ENCODE measurements at places on chromosomes 3 and 15.

- no peak for DNase-seq
Measured at GRCh38 chr3:158465074-158465473, 105.9 kb upstream of the MLF1 start.

DNA sequence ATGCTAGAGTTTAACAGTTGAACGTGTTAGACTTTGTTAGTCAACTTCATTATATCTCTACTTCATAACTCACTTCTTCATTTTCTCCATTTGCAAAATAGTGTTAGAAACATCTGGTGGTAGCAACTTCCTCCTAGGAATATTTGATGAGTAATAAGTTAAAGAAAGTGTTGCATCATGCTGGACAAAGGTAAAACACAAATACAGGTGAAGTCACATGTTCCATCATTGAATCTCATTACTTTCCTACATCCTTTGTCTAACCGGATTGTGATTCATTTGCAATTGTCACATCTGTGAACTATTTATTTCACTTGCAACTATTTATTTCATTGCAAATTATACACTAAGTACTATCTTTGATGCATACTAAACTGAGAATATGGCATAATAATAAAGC is 186.5 kb downstream of the TUSC7 start:
- no peak for DNase-seq

DNA sequence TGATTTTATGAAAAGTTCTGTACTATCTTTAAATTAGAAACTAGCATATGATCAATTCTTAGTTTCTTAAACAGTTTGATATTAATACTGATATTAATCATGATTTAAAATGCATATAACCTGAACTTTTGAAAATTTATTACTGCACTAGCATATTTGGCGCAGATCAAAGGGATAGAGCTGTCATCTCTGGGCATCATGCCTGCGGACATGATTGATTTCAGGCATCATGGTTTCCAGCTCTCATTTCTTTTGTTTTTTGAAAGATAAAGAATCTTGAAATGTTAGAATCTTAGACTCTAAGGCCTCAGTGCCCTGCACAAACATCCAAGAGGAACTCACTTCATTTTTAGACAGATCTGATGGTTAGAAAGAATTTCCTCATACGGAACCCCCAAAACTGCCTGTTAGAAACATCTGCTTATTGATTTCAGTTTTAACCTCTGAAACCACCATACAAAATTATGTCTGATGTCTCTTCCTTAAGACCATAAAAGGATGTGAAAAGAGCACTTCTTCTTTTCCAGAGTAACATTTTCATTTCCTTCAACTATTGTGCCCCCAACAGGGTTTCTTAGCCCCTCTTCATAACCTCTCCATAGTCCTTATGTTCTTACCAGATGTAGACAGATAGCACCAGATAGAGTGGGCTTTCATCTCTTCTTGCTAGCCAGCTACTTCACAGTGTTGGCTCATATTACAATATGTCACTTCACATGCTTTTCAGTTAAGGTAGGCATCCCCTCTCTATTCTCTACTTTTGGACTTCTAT is 110.8 kb downstream of the BBX start:
- no peak for DNase-seq

DNA sequence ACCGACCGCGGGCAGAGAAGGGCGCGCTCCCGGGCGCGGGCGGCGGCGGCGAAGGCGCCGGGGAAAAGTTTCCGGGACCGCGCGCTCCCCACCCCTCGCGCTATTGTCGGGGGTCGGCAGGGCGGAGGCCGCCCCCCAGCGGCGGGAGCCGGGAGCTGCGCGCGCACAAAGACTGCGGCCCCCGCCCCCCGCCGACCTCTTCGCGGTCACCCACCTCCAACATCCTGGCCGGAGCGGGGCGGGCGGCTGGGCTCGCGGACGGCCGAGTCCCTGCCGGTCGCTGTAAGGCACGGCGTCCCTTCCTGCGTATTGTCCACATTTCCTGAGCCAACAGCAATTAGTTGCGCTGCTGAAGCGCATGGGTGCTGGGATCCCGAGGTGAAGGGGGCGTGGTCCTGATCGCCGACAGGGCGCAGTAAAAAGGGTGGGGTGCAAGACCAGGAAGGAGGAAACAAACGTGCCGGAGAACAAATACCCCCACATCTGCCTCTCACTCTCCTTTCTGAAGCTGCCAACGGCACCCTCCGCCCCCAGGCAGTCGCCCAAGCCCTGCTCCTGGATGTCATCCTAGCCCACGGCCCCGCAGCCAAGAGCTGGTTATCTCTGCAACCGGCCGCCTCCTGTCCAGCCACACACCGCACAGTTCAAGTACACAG is at the start of gene TMEM44:
TSS of gene TMEM44 (minus strand) at position 71 of the 656 bp plus-strand sequence. CDS start 204 bp downstream, outside the sequence.
- no peak for DNase-seq

DNA sequence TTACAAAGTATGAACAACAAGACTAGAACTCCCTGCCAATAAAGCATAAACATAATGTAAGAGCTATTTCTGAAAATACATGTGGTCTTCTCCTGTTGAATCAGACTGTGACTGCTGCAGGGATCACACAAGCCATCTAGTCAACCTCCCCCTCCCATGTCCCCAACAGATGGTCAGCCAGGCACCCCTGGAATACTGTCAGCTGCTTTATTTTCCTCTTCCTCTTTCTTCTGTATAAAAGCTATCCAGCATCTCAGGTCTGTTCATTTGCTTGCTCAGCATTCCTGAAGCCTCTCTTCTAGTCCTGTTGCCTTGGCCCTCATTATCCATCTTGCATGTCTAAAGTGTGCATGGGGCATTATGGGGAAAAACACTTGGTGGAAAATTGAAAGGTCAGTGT is 6.5 kb upstream of the MINDY4B start:
- no peak for DNase-seq

DNA sequence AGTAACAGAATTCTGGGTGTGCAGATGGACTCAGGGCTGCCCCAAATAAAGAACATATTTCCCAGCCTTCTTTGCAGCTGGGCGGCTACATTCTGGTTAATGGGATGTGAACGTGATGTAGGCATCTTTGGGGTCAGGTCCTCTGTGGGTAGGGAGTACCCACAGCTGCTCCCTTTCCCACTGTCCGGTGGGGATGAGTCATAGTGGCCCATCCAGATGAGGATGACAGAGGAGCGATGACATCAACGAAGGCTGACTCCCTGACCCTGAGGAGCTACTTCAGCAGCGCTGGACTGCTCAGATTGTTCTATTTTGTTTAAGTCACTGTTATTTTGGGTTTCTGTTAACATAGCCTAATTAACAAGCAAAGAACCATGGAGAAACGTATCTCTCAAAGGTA is 38.0 kb downstream of the SRPRB start:
- no peak for DNase-seq

DNA sequence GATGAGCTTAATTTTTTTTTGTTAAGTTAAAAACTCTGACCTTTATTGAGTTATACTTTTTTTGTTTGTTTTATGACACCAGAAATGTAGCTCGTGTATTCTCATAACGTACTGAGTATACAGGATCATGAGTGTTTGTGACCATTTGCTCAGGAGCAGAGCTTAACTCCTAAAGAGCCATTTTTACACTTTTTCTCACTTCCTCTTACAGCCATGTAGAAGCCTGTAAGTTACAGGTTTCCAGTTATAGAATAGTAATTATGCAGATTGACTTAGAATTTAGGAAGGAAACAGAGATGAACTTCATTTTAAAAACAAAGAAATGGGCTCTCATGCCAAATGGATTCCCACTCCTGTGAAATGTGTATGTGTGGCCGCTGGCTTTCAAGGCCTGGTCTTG is 151.7 kb downstream of the MCTP2 start:
- DNase-seq, result no peak

DNA sequence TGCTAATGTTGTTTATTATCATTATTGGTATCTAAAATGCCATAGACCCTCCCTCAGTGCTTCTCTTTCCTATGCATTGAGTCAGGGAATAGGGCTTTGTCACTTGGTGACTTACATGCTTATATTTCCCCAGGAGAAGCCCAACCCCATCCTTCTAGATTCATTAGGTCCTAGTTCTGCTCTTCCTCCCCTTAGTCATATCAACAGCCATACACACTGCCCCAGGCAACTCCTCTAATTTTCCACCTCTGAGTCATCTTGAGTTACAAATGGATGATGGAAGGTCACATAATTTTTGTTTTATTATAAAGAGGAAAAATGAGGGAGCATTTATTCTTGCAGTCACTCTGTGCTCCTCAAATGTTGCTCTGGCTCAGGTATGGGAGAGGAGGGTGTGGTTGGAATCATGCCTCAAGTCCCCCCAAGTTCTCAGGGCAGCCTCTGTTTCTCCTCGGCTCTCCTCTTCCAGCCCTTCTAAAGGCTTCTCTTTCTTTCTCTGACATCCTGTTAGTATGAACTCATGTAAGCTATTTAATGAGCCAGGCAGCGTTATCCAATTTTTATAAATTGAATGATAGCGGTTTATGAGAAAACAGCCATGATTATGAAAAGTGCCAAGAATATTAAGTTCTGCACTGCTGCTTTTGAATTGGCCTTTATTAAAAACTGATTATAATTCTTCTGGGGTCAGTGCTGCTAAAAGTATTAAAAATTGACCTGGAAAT is 45.6 kb upstream of the FSTL1 start:
- no peak for DNase-seq

GRCh38 chr15:56821721-56822425 is 88.6 kb upstream of the ZNF280D start:
- no peak for DNase-seq

DNA sequence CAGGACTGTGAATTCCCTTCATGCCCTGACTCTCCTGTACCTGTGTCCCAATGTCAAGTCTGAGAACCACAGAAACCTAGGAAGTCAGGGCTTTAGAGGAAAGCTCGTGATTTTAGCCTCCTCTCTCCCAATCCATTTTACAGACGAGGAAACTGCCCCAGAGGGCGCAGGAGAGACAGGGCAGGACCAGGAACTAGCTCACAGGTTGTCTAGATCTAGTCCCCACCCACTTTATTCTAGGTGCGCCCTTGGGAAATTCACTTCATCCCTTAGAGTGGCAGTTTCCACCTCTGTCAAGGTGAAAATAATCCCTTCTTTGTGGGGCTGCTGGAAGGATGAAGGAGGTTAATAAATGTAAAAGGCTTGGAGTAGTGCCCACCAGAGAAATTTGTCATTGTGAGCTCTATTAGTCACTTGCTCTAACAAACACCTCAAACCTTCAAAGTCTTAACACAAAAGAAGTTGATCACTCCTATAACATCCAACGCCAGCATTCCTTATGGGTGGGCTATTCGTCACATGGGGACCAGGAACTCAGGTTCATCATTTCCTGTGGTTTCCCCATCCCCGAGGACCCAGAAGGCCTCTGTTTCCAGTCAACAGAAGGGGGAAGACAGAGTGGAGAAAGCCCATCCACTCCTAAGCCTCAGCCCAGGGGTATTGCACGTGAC is 282.3 kb downstream of the XXYLT1 start:
- DNase-seq, result no peak

DNA sequence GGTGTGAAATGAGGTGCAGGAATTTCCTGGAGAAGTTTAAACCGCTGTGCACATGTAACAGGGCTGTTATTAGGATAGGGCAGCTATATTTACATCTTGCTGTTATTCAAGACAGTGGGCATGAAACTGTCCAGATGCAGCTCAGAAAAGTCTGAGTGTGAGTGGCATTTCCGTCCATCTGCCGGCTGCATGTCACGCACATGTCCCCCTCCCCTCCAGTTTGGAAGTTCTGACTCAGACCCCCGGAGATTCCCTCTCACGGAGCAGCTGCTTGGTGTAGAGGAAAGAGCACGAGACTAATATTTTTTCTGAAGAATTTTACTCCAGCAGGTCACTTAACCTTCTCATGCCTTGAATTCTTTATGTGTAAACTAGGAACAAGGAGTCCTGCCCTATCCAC is 69.8 kb downstream of the FEM1B start:
- no peak for DNase-seq

- no peak for DNase-seq
Measured at GRCh38 chr3:129560911-129561594, 18.1 kb downstream of the H1-8 start.

- DNase-seq, result no peak
Measured at GRCh38 chr3:52529376-52530333, 4.0 kb downstream of the NT5DC2 start.

DNA sequence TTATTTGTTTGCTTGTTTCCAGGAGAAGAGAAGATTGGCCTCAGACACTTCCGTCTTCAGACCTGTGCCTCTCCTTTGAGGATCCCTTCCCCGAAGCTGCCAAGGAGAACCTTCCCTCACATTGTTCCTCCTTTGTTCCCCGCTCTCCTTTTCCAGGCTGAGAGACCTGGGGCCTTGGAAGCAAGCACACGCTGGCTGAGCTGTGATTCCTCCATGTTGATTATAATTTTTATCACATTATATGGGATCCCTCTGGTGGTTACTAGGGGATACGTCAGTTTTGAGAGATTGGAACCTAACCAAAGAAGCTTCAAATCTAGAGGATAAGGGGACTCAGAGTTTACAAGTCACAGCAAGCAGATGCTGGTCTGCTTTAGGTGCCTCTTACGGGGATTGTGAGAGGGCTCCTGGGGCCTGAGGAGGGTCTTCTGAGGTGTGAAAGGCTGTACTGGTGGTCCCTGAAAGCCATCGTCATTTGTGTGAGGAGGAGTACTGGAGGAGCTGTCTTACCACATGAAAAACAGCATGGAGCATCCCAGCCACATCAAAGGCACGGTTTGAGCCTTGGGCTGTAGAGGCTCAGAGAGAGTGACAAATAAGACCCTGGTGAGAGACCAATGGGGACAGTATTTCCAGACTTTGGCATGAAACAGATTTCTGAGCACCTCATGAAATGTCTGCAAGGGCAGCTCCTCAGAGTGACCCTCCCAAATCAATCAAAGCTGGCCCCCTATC is 760.1 kb upstream of the CFAP20DC start:
- no peak for DNase-seq

GRCh38 chr3:151209654-151210053 is 6.6 kb upstream of the GPR171 start:
- no peak for DNase-seq

DNA sequence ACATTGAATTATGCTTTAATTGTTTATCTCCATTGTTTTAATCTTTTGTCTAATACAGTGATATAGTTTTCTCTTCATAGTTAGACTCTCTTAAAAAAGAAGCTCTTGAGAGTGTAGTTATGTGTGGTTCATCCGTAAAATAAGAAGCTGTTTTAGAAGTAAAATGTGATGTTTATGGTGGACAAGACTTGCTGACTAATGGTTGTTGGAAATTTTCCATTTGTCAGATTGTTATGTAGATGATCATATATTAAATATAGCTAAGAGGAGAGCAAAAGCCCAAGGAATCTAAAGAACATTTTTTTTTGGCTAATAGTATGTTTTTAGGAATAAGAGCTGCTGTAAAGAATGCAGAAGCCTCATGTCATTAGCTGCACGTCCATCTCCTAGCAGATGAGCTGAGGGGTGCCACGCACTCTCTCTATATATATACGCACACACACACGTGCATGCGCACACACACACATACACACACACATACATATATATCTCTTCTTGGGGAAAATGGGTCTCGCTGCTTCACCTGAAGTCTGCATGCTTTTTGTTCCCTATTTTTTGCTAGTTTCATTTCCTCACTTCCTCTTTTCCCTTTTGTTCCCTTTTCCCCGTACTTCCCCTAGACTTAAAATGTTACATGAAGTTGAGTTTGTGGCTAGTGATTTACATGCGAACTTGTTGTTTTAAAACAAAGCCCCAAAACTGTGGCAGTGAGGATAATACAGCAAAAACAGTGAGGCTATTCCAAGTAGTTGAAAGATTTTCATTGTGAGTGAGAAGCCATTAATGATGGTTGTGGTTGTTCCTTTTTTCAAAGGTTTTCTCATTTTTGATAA is 107.8 kb downstream of the MBNL1 start:
- no peak for DNase-seq

GRCh38 chr3:74409066-74409465 is 205.4 kb downstream of the CNTN3 start:
- no peak for DNase-seq

- no peak for DNase-seq
Measured at GRCh38 chr3:104555728-104556127, 811.0 kb upstream of the ALCAM start.

Measured in cortex of kidney (tissue), 1 donor.